ENCODE measurements at places on chromosomes 4 and X. TPM values are rescaled to one million over a fixed set of nuclear protein-coding genes. Genes with fewer than 3 reads are reported as not detected.
A peak's percentile ranks its signal among the peaks of the same experiment; 100 is the strongest.

GRCh38 chr4:176794651-176795050 lies 1.9 kb upstream of the VEGFC start:
- no peak for DNase-seq

Gene ARX
- total RNA-seq = not detected

Gene NAP1L5
- 0.37 TPM for total RNA-seq

Gene SASH3
- 157 TPM for total RNA-seq

DNA sequence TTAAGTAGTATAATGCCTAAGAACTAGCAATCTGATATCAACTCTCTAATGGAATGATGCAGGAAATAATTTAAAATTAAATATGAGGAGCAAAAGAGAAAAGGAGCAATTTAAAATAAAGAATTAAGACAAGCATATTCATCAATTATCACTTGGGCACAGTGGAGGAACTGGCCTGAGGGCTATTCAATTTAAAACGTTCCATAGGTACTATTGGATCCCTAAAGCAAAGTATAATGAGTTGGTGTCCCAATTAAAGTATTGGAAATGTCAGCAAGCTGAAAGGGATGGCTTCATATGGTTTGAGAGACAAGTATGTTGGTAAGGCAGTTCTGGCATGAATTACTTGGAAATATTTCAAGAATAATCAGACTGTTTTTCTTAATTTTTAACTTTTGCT lies 2064.1 kb upstream of the TENM3 start:
- no peak for DNase-seq

GRCh38 chrX:25383196-25383595 lies 367.4 kb upstream of the ARX start:
- DNase-seq = no peak

Gene RBMX2
- 21.9 TPM for total RNA-seq

GRCh38 chr4:140374130-140374477 lies 658 bp downstream of the SCOC start:
- DNase-seq = no peak

DNA sequence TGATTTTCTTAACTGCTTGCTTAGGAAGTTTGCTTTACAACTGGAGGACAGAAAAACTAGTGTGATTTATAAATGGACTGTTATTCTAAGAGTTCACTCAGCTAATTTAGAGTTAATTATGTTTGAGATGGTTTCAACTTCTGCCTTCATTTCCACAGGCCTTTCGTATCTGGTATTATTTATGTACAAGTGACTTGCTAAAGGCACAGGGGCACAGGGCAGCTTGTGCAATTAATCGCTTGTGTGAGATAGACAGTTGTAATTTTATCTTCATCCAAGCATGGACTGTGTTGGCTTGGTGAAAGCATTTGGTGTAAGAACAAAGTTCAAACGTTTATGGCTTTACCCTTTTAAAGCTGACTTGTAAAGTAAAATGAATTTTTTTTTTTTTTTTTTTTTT lies 38.3 kb downstream of the GPAT3 start:
- DNase-seq = no peak

- no peak for DNase-seq
Observed at GRCh38 chrX:112803060-112803459, 37.6 kb downstream of the AMOT start.

DNA sequence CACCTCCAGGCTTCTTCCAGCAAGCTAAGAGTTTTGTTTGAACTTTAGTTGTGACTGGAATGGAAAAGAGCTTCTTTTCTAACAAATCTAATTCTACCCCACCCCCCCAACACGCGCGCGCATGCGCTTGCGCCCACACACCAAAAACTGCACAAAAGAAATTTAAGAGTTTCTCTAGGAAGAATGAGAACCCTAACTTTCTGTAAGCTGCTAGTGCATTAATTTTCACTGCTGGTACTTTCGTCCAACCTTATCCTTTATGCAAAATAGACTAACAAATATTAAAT lies 9.0 kb upstream of the INTU start:
- no peak for DNase-seq

- no peak for DNase-seq
Observed at GRCh38 chr4:38692421-38692820, 28.4 kb downstream of the KLF3 start.

DNA sequence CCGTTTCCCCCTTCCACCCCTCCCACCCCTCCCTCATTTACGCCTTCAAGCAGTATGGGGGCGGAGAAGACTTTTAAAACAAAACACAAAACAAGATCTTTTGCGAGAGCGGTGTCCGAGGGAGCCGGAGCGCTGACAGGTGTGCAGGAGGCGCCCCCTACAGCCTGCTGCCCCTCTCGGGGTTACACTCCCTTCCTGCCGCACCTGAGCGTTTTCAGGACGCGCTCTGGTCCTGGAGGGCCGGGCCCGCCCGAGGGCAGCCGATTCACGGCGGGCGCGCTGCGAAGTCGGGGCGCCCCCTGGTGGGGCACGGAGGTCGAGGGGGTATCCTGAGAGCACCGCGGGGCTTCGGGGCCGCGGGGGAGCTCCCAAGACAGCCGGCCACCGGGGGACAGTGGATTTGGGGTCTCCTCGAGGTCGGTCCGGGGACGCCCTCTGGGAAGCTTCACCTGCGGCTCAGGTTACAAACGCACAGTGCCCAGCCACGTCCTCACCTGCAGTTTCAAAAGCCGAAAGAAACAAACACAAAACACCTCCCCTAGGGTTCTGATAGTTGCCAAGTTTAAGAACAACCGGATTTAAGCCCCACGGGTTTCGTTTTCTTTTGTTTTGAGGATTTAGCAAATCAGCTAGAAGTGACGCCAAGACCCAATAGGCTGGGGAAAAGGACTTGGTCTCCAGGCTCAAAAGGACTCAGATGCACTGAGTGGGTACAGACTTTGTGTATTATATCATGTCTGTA lies 8.0 kb upstream of the NEUROG2 start:
- DNase-seq = peak; percentile 93

Gene CDX4
- not detected for total RNA-seq

- no peak for DNase-seq
Observed at GRCh38 chr4:1983846-1984405, 24.8 kb downstream of the NELFA start.

GRCh38 chrX:74438764-74439163 lies 17.5 kb downstream of the SLC16A2 start:
- DNase-seq = no peak

Gene SPATA18
- total RNA-seq = not detected

Gene GNRHR
- not detected for total RNA-seq

Gene ADH5
- 88.6 TPM for total RNA-seq

Gene MAGEA4
- total RNA-seq = not detected

GRCh38 chrX:72141372-72142004 lies 9.8 kb upstream of the RTL5 start:
- no peak for DNase-seq

Gene SLC6A14
- total RNA-seq = not detected

- no peak for DNase-seq
Observed at GRCh38 chrX:38859602-38860001, 58.3 kb downstream of the MID1IP1 start.

GRCh38 chr4:93897559-93897958 lies 69.0 kb downstream of the ATOH1 start:
- peak; percentile 22 for DNase-seq

- no peak for DNase-seq
Observed at GRCh38 chr4:23547096-23547495, 342.8 kb downstream of the PPARGC1A start.

Gene GPRASP3
- not detected for total RNA-seq

Gene AFM
- total RNA-seq = not detected

DNA sequence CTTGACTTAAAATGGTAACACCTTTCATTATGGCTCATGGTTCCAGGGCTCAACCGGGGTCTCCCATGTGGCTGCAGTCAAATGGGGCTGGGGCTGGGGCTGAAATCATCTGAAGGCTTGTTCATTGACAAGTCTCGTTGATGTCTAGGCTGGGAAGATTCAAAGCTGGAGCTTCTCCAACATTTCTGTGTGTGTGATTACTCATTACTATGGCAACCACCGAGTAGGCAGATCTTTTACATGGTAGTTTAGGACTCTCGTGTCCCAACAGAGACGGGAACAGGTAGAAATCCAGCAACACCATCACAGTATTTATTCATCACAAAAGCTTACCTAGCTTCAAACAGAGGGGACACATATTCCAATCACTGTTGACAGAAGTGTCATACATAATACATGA lies 7.8 kb downstream of the YTHDC1 start:
- no peak for DNase-seq

- DNase-seq = no peak
Observed at GRCh38 chr4:161522031-161522430, 641.8 kb downstream of the FSTL5 start.

Measured in OCI-LY7 (cell line).